ENCODE measurements at places on chromosomes 3 and 15.
A peak's percentile ranks its signal among the peaks of the same experiment; 100 is the strongest.

DNA sequence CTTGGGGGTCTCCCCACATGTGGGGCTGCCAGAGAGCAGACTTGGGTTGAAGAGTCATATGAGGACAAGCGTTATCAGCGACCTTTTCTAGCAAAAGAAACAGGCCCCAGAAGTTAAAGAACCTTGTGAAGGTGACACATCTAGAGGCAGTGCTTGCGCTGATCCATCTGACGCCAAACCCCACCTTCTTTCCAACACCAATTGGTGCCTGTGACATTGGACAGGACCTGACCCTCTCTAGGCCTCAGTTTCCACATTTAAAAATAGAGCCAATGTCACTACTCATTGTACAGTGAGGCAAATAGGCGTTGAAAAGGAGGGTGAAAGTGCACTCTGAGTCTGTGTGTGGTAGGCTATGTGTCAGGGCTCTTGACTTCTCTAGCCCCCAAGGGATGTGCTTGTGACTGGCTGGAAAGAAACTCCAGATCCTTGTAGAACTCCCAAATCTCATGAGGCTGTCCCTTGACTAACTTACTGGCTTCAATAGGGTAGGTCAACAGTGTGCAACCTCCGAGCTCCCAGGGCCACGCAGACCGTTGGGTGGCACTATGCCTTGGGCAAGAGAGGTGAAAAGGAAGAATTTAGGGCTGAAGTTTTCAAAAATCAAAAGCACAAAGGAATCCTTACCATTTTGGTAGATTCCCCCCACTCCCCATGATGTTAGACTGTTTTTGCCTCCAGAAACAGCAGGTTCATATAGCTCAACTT lies 666 bp upstream of the FAM219B start:
- DNase-seq, result no peak

DNA sequence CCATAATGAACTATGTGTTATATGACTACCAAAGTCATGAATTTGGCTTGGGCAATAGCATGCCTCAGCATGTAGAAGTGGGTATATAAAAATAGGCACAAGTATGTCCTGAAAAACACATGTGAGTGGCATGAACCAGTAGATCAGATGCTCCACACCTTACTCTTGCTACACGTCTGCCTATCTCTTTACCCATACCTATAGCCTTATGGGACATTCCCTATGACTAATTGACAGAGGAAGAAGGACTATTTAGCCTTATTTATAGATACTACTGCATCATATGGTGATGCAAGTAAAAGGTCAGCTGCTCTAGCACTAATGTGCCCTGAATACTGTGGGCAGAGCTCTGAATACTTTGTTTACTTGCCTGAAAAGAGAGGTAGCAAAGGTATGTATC lies 81.0 kb upstream of the ZPLD1 start:
- DNase-seq, result no peak

GRCh38 chr15:67815036-67815592 lies 10.2 kb upstream of the SKOR1 start:
- DNase-seq, result no peak

DNA sequence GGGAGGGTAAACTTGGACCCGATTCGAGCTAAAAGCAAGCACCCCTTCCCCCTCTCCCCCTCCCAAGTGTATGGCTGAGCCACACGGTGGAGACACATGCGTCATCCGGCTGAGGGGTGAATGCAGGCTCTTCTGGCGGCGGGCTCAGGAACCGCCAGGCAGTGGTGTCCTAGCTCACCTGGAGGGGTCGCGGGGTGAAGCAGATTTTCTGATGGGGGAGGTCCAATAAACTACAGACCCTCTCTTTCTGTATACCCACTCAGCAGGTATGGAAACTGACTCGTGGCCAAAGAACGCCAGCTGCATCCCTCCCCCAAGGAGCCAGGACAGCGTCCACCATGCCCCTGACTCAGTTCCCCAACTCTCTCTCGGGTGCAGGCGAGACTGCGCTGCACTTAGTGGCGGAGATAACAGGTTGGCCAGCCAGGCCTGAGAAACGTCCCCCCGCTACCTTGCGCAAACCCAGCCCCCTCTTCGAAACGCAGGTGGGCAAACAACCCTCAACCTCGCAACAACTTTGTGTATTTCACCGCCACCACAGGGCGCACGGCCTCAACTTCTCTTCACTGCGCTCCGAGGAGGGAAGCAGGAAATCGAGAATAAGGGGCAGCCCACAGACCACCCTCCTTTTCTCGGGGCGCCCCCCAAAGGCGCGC lies 1.3 kb downstream of the MAGI1 start:
- no peak for DNase-seq

DNA sequence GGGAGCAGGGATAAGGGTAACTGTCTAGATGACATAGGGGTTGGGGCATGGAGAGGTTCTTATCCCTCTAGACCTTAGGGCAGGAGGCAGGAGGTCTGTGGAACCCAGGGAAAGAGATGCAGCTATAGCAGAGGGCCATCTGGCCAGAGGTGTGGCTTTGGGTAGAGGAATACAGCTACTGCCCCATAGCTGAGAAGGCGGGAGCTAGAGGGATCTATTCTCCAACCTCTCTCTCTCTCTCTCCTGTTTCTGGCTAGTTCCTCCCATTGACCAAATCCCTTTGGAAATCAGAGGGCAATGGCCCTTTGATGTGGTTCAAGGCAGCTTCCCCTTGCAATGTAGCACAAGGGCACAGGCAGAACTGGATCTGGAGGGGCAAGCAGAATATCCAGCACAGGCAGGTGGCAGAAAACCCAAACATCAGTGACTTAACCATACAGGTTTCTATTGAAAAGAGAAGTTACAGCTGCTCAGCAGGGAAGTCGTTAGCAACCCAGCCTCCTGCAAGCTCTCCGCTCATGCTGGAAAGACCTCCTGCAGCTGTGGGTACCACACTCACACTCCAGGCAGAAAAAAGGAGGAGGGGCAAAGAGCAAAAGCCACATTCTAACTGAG lies 22.3 kb upstream of the LMOD3 start:
- DNase-seq, result no peak

- DNase-seq, result no peak
Measured at GRCh38 chr15:100341239-100341749, 481 bp downstream of the ADAMTS17 start.

DNA sequence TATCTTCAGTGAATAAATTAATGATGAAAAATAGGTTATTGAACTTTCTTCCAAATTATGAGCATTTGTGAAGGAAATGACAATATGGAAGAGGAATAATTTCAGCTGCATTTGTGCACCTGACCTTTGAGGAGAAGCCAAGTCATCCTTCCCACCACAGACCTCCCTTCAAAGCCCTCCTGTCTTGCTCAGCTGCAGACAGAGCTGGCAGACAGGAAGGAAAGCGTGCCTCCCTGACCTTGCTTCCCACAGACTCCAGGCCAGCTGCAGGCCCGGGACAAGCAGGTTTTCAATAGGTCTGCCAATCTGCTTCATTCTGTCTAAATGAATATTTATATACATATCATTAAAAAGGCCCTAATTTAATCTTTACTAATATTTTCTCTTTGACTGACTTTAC lies 152.9 kb upstream of the RBMS3 start:
- no peak for DNase-seq

- peak; percentile 38 for DNase-seq
Measured at GRCh38 chr3:123027292-123028232, at the start of gene SEMA5B. SEMA5B (minus strand) TSS chr3:123027763; CDS start chr3:122961263, 66,500 bp downstream.

DNA sequence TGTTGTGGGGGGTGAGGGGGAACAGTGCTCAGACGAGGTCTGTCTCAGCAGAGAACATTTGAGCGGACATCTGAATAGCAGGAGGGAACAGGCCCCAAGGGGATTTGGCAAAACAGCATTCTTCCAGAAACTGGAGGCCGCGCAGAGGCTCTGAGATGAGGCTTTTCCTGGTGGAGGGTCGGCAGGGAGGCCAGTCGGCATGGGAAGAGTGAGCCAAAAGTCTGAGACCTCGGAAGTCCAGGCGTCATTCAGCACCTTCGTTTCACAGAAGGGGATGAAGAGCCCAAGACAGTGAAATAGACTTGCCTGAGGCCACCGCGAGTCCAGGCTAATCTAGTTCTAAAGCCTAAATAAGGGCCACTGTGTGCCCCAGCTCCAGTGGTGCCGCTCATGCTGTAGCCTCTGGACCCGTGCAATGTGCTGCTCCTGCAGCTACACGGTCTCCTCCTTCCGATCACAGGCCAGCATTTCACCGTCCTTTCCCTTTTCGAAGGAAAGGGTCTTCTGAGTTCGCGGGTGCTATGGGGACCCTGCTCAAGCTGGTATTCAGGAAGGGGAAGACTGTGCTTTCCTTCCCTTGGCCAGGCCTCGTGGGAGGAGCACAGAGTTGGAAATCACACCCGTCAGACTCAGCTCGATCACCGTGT lies 24.4 kb downstream of the LSM3 start:
- no peak for DNase-seq

GRCh38 chr15:101625184-101625583 lies 27.0 kb downstream of the TM2D3 start:
- no peak for DNase-seq

GRCh38 chr3:52384019-52384761 lies 60.7 kb downstream of the SEMA3G start:
- DNase-seq, result no peak

- DNase-seq, result no peak
Measured at GRCh38 chr3:4746241-4746958, 232.8 kb upstream of the BHLHE40 start.

GRCh38 chr3:188111002-188111584 lies 42.9 kb upstream of the LPP start:
- no peak for DNase-seq

DNA sequence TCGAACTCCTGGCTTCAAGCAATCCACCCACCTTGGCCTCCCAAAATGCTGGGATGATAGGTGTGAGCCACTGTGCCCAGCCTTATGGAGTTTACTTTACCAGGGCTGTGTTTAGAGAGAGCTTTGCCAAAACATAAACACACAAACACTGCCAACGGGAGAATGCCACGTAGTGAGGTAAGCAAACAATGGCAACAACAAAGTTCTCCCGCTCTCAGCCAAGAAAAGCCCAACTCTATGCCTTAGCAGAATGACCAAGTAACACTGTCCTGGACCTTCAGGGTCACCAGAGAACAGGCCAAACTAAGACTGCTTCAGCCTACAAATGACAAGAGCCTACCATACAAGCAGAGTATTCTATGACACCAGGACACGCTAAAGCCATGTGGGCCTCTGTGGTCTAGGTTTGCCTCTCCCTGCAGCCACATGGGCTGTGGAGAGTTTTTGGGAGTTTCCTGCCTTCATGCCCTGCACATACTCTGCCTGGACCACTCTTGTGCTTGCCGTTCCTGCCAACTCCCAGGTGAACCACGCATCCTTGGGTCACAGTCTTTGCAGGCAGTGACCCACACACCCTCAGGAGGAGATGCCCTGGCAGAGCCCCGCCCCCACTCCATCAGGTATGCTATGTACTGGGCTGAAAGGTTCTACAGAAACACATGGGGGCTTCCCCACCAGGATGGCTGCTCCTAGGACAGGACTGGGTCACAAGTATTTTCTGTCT lies 21.6 kb upstream of the CNBP start:
- no peak for DNase-seq

DNA sequence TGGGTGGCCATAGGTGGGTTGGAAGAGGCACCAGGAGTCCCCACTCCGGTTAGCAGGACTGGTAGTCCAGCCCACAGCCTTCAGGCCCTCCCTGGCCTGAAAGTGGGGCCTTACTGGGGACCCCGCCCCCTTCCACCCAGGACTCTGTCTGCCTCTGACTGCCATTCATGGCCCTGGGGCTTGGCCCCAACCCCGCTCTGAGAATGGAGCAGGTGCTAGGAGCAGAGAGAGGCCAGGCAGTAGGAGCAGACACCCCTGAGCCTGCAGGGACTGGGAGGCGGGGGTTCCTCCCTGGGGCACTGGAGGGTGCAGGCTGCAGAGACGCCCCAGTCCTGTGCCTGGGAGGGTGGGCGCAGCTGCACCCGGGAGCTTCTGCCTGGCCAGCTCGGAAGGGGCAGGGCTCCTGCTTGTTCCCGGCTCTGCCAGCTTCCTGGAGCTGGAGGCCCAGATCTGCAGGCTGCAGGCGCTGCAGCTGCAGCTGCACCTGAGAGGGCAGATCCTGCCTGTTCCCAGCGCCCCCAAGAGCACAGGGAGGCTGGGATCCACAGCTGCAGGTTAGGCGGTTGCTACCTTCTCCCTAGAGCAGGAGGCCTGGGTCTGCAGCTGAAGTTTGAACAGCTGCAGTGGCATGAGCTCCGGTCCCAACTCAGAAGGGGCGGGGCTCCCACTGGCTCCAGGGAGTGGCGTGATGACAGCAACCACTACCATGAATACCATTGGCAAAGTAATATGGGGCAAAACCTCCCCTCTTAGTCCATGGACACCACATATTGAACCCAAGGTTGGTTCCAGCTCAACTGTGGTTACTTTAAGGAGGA lies 194.7 kb downstream of the SQOR start:
- no peak for DNase-seq

DNA sequence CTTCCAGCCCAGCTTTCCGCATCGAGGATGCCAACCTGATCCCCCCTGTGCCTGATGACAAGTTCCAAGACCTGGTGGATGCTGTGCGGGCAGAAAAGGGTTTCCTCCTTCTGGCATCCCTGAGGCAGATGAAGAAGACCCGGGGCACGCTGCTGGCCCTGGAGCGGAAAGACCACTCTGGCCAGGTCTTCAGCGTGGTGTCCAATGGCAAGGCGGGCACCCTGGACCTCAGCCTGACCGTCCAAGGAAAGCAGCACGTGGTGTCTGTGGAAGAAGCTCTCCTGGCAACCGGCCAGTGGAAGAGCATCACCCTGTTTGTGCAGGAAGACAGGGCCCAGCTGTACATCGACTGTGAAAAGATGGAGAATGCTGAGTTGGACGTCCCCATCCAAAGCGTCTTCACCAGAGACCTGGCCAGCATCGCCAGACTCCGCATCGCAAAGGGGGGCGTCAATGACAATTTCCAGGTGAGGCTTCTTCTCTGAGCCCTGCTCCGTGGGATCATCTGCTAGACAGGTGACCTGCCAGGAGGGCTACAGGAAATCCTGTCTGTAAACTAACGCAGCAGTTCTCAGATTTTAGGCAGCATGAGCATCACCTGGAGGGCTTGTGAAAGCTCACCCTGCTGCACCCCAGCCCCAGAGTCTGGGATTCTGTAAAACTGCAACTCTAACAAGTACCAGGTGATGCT lies 1.6 kb downstream of the THBS1 start:
- no peak for DNase-seq

DNA sequence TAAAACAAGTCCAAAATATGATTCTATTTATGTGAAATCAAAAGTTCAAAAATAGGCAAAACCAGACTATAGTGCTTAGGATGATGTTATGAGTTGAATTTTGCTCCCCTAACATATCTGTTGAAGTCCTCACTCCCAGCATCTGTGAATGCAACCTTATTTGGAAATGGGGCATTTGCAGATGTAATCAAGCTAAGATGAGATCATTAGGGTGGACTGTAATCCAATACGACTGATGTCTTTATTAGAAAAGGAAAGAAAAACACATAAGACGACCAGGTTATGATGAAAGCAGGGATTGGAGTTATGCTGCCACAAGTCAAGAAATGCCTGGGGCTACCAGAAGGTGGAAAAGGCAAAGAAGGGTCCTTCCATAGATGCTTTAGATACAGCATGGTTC lies 110.5 kb upstream of the CCDC39 start:
- no peak for DNase-seq

- no peak for DNase-seq
Measured at GRCh38 chr15:25719101-25719985, 143.8 kb downstream of the ATP10A start.

Measured in DMS79 (cell line).